ENCODE measurements at places on chromosomes 2 and 18.

DNA sequence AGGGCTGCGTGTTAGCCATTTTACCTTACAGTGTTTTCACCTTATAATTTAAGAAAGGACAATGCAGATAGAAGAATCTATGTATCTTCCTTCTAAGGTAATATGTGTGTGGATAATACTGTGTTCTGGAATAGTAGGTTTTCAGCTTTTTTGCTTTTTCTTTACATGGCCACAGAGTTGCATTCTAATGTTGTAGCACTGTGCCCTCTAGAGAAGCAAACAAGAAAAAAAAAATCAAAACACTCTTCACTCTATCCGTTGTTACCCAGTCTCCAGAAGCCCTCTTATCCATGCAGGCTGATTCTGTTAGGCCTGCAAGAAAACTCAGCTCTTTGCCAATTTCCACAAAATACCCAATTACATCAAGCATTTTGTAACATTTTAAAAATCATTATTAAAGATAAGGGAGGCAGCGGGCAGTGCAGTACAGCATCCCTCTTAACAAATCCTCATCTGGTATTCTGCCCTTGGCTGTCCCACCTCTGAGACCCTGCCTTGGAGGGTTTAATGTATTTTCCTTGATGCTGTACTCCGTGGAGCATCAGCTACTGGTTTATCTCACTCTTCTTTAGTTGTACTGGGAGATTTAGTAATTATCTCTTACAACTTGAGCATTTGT is 41.8 kb downstream of the CDH7 start:
- DNase-seq: no peak

- no peak for DNase-seq
Measured at GRCh38 chr18:51290860-51291259, 93.4 kb upstream of the MEX3C start.

DNA sequence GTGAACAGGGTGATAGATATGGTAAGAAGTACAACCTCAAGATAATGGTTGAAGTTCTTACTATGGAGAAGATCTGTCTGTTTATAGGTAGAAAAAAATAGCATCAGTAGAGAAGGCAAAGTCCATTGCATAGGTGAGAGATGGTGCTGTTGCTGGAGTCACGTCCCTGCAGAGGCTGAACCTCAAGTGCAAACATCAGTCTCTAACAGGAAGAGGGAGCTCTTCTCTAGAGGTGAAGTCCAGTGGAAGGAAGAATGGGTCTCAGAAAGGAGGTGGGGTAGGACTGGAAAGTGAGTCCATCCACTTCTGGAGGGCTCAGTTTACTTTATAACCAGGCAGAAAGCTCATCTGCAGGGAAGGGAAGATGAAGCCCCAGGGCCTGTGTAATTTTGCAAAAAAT is 337.7 kb downstream of the MEIS1 start:
- DNase-seq: no peak

DNA sequence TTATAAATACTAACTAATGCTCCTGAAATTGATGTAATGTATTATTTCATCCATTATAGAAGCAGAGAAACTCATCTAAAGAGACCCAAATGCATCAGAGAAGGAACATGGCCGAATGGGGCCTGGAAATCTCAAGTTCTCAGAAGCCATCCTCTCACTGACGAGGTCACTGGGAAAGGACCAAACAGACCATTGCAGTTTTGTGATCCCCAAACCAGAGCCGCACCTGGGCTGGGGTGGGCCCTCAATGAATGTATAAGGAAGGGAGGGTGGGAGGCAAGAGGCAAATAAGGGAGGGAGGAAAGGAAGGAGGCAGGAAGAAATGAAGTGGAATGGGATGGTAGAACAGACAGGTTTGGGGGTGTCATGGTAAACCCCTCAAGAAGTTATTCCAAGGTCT is 245.3 kb upstream of the ID2 start:
- no peak for DNase-seq

DNA sequence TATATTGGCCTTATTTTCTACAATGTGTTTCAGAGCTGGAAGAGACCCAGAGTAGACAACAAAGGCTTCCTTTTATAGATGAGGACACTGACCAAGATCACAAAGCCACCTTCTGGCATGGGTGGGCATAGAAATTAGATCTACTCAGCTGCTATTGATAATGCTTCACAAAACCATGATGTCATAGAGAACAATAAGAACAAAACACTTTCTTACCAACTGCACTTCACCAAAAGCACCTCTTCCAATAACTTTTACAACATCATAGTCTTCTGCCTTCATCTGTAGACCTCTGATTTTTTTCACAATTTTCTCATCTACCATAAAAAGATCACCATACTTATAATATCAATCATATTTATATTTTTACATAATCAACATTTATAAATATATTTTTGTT is 58.1 kb downstream of the ROCK2 start:
- DNase-seq: no peak

DNA sequence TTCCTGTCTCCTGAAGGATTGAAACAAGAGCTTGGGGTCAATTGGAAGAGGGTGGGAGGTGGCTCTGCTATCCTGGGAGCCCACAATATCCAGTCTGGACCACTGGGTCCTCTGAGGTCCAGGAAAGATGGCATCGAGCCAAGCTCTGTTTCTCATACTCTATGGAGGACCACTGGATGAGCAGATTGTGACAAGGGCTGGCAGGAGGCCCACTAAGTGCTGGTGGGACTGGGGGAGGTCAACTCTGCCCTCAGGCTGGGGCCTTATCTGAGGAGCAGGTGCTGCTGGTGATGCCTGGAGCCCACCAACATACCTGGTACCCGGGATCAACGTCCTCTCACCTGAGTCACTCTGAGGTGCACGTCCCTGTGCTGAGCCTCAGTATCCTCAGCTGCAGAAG is 142.4 kb downstream of the NDUFA10 start:
- DNase-seq: no peak

DNA sequence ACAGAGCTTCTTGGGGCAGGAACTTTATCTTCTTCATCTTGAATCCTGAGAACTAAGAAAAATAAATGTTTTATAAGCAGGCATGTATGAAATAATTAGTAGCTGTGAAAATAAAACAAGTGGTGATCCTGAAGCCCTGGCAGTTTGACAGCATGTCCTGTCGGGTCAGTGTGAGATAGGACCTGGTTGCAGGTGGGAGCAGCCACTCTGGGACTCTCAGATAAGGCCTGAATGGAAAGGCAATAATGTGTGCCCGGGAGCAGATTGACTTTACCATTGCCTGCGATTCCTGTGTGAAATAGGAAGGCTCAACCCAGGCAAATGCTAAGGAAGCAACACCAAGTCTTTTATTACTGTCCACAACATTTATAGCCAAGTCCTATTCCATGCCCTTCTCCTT is 132.4 kb downstream of the LYPD6B start:
- no peak for DNase-seq

DNA sequence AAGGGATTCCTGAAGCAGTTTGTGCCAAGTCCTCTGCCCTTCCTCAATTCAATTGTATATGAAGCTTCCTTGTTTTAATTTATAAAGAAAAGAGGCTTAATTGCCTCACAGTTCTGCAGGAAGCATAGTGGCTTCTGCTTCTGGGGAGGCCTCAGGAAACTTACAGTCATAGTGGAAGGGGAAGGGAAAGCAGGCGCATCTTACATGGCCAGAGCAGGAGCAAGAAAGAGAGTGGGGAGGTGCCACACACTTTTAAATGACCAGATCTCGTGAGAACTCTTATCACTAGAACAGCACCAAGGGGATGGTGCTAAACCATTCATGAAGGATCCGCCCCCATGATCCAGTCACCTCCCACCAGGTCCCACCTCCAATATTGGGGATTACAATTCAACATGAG is 114.2 kb downstream of the SGPP2 start:
- no peak for DNase-seq

DNA sequence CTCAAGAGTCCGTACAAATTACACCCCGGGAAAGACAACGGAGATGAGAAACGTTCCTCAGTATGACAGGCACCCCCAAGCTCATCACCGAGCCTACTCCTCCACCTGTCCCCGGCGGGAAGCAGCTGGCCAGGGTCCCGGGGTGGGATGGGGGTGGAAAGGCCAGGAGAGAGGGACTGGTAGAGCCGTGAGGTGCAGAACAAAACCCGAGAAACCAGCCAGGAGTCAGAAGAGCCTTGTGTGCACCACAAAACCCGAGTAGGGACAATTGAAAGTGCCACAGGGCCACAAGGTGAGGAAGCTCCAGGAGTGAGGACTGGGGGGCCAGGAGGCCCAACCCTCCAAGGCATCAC is 75.5 kb upstream of the SALL3 start:
- DNase-seq: no peak

- DNase-seq: peak; percentile 32
Measured at GRCh38 chr2:96359310-96359709, 23.7 kb downstream of the NCAPH start.

GRCh38 chr2:204115137-204116056 is 178.8 kb downstream of the ICOS start:
- no peak for DNase-seq

- no peak for DNase-seq
Measured at GRCh38 chr2:191100216-191100615, 50.6 kb downstream of the STAT4 start.

DNA sequence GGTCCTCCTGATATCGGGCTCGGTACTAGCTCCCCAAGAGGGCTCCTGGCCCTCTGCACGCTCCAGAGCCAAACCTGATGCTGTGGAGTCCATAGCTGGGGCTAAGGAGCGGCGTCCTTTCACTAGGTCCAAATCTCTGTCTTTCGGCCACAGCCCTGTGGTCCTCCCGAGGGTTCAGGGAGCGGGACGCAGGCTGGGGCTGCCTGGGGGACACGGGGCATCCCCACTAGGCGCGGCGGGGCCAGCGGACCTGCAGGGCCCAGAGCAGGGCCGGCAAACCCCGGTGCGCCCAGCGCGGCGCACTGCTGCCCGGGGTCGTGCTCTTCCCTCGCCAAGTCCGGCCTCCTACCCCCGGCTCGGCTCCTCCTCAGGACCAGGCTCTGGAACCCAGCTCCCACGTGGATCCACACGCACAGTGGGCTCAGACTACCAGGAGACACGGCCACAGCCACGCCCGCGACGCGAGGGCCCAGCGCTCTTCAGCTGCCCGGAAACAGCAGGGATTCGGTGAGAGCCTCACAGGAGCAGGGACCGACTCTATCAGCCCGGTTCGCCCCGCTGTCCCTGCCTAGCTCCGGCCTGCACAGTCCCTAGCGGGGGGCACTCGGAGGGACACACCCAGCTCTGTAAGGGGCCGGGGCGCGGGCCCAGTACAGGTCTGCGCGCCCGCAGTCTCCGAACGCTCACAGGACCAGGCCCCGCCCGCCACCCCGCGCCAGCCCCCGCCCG is 593 bp downstream of the ZNF514 start:
- no peak for DNase-seq

DNA sequence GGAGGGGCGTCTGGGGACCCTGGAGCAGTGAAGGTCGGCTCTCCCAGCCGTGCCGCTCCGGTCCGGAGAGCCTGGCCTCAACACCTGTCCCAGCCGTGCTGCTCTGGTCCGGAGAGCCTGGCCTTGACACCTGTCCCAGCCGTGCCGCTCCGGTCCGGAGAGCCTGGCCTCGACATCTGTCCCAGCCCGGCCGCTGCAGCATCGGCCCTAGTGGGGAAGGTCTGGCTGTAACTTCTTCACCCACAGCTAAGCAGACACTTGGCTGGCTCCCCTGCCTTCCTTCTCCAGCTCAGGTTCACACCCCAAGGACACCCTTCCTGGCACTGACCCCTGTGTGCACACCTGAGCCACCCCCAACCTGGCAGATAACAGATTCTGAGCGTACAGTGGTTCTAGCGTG is 4.6 kb downstream of the KCNG2 start:
- no peak for DNase-seq

Data from stimulated activated CD8-positive, alpha-beta memory T cell treated with anti-CD3 and anti-CD28 coated beads, Interleukin-4, amount 100 ng/mL, for 1 hour (primary cell).